Activated CD4-positive, alpha-beta T cell treated with anti-CD3 and anti-CD28 coated beads, Interleukin-2, amount 10 ng/mL, durations not matched to agents 24 days and 14 days (primary cell): ENCODE measurements at places on chromosomes 6 and 20. TPM values are rescaled to one million over a fixed set of nuclear protein-coding genes. Genes with fewer than 3 reads are reported as not detected.
A peak's percentile ranks its signal among the peaks of the same experiment; 100 is the strongest.

DNA sequence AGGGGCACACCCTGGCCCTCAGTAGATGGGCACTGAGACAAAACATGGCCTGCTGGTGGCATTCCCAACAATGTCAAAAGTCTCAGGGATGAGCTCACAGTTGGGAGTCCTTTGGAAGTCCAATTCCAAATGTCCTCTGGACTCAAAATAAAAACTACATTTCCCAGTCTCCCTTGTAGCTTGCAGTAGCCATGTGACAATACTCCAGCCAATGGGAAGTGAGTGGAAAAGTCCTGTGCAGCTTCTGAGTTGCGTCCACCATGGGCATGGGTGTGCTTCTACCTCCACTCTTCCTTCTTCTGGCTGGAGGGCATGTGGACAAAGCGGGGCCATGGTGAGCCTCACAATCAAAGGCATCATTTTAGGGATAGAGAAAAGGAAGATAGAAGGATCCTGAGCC, 5.8 kb upstream of the ADAM33 start:
- no peak overlapping the region for H3K27ac ChIP-seq
- no peaks in the 10 kb centered on the region for H3K36me3 ChIP-seq
- H3K27me3 ChIP-seq, result peaks cover 26% of the 10 kb centered on the region
- no peak overlapping the region for H3K4me3 ChIP-seq
- no peaks in the 10 kb centered on the region for H3K4me1 ChIP-seq
- no peak for DNase-seq

DNA sequence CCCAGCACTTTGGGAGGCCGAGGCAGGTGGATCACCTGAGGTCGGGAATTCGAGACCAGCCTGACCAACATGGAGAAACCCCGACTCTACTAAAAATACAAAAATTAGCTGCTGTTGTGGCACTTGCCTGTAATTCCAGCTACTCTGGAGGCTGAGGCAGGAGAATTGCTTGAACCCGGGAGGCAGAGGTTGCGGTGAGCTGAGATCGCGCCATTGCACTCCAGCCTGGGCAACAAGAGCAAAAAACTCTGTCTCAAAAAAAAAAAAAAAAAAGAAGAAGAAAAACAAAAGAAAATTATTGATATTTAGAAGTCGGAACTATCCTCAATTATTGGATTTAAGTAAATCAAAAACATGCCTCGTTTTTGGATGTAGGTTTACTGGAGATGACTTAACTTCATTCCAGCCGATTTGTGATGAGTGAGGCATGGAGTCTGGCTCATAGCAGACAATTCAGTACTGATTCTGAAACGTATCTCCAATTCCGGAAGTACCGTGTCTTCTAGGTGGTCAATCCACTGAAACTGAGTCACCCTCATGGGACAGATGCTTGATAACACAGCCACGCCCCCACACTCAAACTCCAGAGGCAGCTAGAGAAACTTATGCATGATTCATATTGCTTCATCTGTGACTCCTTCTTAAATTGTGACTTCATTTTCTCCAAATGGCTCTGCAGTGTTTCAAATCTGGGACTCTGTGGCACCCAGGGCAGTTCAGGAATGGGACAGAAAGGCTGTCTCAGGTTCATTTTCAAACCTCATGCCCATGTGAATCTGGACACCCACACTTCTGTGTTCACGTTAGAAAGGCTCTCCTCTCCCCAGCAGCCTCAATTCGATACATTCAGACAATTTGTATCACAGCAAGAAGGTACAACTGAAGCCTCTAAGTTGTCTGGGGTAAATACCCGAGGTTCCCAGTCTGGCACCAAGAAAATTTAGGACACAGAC, 110.4 kb upstream of the ARMC2 start:
- DNase-seq, result no peak
- H3K27ac ChIP-seq, result no peak overlapping the region
- peaks cover 10% of the 10 kb centered on the region for H3K27me3 ChIP-seq
- H3K4me3 ChIP-seq, result no peak overlapping the region

- no peak overlapping the region for H3K4me3 ChIP-seq
- no peak for DNase-seq
- H3K27ac ChIP-seq, result no peak overlapping the region
- H3K36me3 ChIP-seq, result peaks cover 38% of the 10 kb centered on the region
These were observed 3.9 kb downstream of the RWDD1 start for GRCh38 chr6:116575227-116575626.

GRCh38 chr20:23582293-23582692, 14.0 kb upstream of the CST9L start:
- no peak overlapping the region for H3K27ac ChIP-seq
- no peak overlapping the region for H3K4me3 ChIP-seq
- peaks cover 7% of the 10 kb centered on the region for H3K27me3 ChIP-seq
- no peaks in the 10 kb centered on the region for H3K36me3 ChIP-seq
- H3K4me1 ChIP-seq, result no peaks in the 10 kb centered on the region

DNA sequence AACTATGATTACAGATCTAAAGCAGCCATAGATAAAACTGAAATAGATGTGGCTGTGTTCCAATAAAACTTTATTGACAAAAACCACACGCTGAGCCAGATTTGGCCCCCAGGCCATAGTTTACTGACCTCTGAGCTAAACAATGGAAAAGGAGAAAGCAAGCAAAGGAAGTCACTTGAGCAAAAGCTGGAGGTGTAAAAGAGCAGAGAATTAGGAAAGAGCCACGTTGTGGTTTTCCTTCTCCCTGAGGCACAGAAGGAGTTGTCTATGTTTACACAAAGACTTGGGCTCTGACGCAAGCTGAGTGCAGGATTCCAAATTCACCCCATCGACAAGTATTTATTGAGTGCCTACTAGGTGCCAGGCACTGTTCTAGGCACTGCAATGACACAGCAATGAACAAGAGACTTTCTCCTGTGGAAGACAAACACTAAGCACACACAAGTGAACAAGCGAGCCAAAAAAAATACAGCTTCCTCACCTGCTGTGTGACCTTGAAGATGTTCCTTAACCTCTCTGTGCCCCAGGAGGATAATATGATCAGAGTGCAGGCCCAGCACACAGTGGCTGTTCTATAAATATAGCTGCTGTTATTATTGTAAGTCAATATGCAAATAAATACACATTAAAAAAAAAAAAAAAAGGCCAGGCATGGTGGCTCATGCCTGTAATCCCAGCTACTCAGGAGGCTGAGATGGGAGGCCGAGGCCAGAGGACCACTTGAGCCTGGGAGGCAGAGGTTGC, 75.4 kb upstream of the PTPN1 start:
- H3K4me1 ChIP-seq, result peaks cover 11% of the 10 kb centered on the region
- no peak overlapping the region for H3K4me3 ChIP-seq
- H3K27ac ChIP-seq, result no peak overlapping the region
- H3K36me3 ChIP-seq, result no peaks in the 10 kb centered on the region

DNA sequence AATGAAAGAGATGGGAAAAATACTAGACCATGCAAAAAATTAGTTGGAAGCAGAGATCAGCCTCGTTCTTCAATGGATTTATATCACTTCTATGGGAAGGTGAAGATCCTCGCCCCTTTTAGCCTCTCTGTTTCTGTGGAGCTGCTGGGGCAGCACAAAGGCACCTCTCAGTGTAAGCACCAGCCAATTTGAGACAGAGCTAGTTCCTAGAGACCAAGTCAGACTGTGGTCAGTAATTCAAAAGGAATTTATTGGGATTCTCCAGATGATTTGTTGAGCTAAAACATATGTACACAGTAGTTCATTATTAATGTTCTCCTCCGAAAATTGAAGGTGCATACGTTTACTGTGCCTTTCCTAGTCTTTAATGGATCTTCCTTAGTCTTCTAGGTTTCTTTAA, 42.4 kb downstream of the SCGN start:
- no peaks in the 10 kb centered on the region for H3K4me1 ChIP-seq
- H3K36me3 ChIP-seq, result no peaks in the 10 kb centered on the region
- no peak overlapping the region for H3K4me3 ChIP-seq
- no peak for DNase-seq

- DNase-seq, result no peak
- no peak overlapping the region for H3K4me3 ChIP-seq
- H3K27ac ChIP-seq, result peak overlapping the region; percentile 8
- H3K27me3 ChIP-seq, result no peaks in the 10 kb centered on the region
These were observed 58.2 kb upstream of the TRAF3IP2 start for GRCh38 chr6:111663692-111664564.

DNA sequence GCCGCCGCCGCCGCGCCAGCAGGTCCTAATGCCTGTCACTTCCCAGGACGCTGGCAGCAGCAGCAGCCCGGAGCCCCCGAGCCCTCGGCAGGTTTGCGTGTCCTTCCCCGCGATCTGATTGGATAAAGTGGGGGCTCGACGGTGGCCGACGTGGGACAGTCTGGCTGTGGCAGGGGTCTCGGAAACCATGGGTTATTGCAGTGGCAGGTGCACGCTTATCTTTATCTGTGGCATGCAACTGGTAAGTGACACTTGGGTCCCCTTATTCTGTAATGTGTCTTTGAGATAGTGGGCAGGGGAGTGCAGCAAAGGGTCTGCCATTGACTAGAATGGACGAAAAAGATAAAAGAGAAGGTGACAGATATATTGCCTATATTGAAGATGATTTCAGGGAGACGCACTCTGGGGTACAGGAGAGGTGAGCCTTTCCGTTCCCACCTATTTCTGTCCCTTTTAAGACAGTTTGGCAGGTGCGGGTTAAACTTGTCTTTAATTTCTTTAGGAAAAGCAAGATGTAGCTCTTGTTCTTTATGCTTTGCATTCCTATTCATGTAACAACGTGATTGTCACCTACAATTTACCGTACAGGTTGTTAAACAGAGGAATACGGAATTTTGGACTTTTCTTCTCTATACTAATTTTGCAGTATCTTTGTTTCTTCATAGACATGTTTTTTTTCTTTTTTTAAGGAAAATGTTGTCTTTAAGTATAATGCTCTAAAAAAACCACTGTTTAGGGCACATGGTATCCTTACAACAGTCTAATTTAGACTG, 535 bp downstream of the NKAIN2 start:
- no peak overlapping the region for H3K27ac ChIP-seq
- peaks cover 5% of the 10 kb centered on the region for H3K4me1 ChIP-seq
- H3K4me3 ChIP-seq, result peak overlapping the region; percentile 62
- peak; percentile 56 for DNase-seq
- H3K27me3 ChIP-seq, result peaks cover 43% of the 10 kb centered on the region

DNA sequence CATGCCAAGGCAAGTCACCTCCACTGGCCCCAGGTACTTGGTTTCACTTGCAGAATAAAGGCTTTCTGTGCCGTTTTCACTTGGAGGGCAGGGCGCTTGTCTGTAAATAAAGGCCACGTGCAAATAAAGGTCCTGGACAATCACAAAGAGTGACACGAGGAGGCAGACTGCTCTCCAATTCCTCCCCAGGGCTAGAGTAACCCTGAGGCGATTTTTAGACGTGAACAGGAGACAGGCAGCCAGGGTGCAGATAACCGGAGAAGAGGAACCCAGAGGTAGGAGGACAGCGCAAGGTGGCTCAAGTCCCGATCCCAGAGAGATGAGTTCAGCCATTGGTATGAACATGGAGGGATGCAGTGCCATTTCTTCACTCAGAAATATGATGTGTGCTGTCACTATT, 327.4 kb downstream of the KIF16B start:
- no peaks in the 10 kb centered on the region for H3K36me3 ChIP-seq
- H3K4me1 ChIP-seq, result no peaks in the 10 kb centered on the region
- H3K27me3 ChIP-seq, result no peaks in the 10 kb centered on the region
- no peak overlapping the region for H3K27ac ChIP-seq

- H3K27me3 ChIP-seq, result no peaks in the 10 kb centered on the region
- DNase-seq, result no peak
- no peaks in the 10 kb centered on the region for H3K36me3 ChIP-seq
- no peak overlapping the region for H3K27ac ChIP-seq
- no peak overlapping the region for H3K4me3 ChIP-seq
- H3K4me1 ChIP-seq, result no peaks in the 10 kb centered on the region
These were observed 33.0 kb upstream of the CDH4 start for GRCh38 chr20:61219021-61219431.

DNA sequence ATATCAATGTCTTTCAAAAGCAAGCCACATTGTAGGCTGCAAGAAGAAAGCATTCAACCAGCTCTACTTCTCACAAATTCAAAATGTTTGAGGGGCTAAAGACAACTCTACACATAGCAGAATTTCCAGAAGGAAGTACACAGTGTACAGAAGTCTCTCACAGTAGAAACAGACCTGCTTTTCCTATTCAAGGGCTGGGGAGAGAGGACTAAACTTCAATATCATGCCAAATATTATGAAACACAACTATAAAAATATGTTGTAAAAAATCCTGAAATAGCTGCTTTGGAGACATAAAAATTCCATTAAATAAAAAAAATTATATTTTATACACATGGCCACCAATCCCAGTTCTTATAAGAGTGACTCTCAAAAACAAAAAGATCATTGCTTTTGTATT, 70.8 kb upstream of the IPCEF1 start:
- H3K27me3 ChIP-seq, result peaks cover 3% of the 10 kb centered on the region
- no peak overlapping the region for H3K4me3 ChIP-seq
- no peaks in the 10 kb centered on the region for H3K4me1 ChIP-seq
- H3K27ac ChIP-seq, result no peak overlapping the region
- H3K36me3 ChIP-seq, result no peaks in the 10 kb centered on the region

- H3K36me3 ChIP-seq, result no peaks in the 10 kb centered on the region
- no peak overlapping the region for H3K27ac ChIP-seq
- no peak overlapping the region for H3K4me3 ChIP-seq
- DNase-seq, result no peak
- no peaks in the 10 kb centered on the region for H3K4me1 ChIP-seq
These were observed 57.9 kb downstream of the ISM1 start for GRCh38 chr20:13278812-13279570.

- H3K4me1 ChIP-seq, result no peaks in the 10 kb centered on the region
- H3K27me3 ChIP-seq, result peaks cover 18% of the 10 kb centered on the region
- no peaks in the 10 kb centered on the region for H3K36me3 ChIP-seq
- no peak for DNase-seq
- H3K27ac ChIP-seq, result no peak overlapping the region
- H3K4me3 ChIP-seq, result no peak overlapping the region
These were observed 105.2 kb upstream of the FOXC1 start for GRCh38 chr6:1504465-1504864.

- H3K4me1 ChIP-seq, result peaks cover 14% of the 10 kb centered on the region
- no peaks in the 10 kb centered on the region for H3K27me3 ChIP-seq
- no peak overlapping the region for H3K27ac ChIP-seq
- no peak for DNase-seq
These were observed 43.0 kb downstream of the SLC2A4RG start for GRCh38 chr20:63782521-63782971.

- H3K4me1 ChIP-seq, result peaks cover 6% of the 10 kb centered on the region
- H3K27ac ChIP-seq, result no peak overlapping the region
- no peak for DNase-seq
- peaks cover 13% of the 10 kb centered on the region for H3K27me3 ChIP-seq
- H3K4me3 ChIP-seq, result no peak overlapping the region
These were observed 13.4 kb upstream of the GHRH start for GRCh38 chr20:37274851-37275524.

DNA sequence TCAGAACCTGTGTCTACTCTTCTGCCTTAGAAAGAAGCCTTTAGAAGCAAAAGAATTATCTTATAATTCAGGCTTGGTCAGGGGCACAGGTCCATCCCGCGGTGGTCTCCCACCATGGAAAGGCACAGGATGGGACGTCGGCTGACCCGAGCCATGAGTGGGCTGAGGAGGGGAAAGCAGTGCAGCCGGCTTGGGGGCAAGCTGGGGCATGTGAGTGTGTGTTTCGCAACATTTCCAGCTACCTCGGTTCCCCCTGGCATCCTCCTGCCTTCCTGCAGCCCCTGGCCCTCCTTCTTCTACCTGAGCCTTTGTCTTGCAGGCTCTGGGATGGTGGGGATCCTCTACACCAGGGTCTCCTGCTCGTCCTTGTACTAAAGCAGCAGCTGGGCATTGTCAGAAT, 29.1 kb upstream of the FOXC1 start:
- peaks cover 3% of the 10 kb centered on the region for H3K27me3 ChIP-seq
- DNase-seq, result no peak
- no peaks in the 10 kb centered on the region for H3K4me1 ChIP-seq
- H3K4me3 ChIP-seq, result no peak overlapping the region
- H3K27ac ChIP-seq, result no peak overlapping the region
- no peaks in the 10 kb centered on the region for H3K36me3 ChIP-seq

The SPATA2 gene
- 8.8 and 9.9 TPM in 2 replicates for total RNA-seq

The PBX2 gene
- 88.1 and 92.7 TPM in 2 replicates for total RNA-seq

The SYNDIG1 gene
- not detected in 2 replicates for total RNA-seq

The PHACTR1 gene
- total RNA-seq, result 0.09 and 0.26 TPM in 2 replicates

The TMEM74B gene
- total RNA-seq, result 1.6 and 1.9 TPM in 2 replicates

The EYA4 gene
- total RNA-seq, result not detected in 2 replicates
